GM23248 (cell line): ENCODE measurements at places on chromosomes 12 and 14. TPM values are rescaled to one million over a fixed set of nuclear protein-coding genes. Genes with fewer than 3 reads are reported as not detected.

DNA sequence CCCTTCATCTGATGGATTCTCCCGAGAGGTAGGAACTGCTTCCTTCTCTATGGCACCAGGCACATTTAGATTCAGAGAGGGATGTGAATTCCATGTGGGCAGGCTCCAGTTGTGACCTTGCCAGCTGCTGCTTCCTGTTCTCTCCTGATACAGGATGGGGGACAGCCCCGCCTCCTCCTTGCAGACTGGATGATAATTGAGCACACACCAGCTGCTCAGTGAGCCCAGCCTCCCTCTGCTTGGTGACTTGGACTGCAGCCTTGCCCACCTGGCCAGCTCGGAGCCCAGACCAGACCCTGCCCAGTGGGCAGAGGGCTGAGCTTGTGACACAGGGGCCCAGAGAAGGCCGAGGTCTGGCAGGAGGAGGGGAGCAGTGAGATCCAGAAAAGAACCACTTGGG lies 90.2 kb downstream of the CALM1 start:
- DNase-seq = no peak

The KLHL33 gene
- polyA plus RNA-seq = 0.05 TPM in 1 of 2 replicates, not detected in the other

The ARL1 gene
- 140 and 150 TPM in 2 replicates for polyA plus RNA-seq

The HCAR3 gene
- polyA plus RNA-seq = not detected in 2 replicates
